ENCODE measurements at places on chromosomes 3 and 15.

- no peak for DNase-seq
Measured at GRCh38 chr3:13565581-13566452, 16.9 kb downstream of the FBLN2 start.

GRCh38 chr3:127206611-127207516 lies 13.9 kb downstream of the PRR23E start:
- DNase-seq = no peak

DNA sequence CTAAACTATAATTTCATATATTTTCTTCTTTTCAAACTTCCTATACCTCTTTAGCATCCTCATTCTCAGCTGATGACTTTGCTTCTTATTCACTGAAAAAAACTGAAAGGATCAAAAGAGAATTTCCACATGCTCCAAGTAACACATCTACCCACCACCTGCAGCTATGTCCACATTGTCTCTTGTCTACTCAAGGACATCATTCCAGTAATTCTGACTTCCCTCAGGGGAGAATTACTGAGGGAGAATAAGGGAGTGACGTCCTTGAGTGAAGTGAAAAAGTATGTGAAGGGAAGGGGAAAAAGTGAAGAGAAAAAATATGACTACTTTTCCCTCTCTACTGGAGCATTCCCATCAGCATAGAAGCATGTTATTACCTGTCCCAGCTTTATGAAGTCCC lies 32.6 kb downstream of the ETFA start:
- no peak for DNase-seq

DNA sequence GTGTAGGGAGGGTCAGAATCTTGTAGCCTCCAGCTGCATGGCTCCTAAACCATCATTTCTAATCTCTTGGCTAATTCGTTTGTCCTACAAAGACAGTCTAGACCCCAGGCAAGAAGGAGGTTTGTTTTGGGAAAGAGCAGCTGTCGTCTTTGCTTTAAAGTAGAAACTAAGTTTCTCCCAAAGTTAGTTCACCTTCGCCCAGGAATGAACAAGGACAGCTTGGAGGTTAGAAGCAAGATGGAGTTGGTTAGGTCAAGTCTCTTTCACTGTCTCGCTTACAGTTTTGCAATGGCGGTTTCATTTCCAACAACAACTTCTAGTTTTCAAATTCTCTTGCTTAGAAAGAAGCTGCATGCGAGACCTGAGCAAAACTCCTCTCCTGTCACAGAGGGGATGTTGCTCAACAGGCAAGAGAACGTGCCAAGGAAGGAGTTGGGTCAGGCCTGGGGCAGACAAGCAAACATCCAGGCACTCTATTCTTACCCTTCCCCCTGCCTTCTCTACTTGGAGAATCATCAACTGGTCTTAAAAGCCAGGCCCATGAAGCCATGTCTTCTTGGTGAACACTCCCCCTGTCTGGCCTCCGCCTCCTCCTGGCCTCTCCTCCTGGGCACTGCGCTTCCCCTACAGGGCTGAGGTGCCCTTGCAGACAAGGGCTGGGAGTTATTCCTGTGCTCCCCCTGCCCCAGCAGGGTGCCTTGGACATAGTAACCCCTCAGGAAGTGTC lies 57.6 kb downstream of the TMEM44 start:
- DNase-seq = no peak

- no peak for DNase-seq
Measured at GRCh38 chr3:30293621-30294240, 312.7 kb upstream of the TGFBR2 start.

GRCh38 chr3:8891774-8892173 lies 71.5 kb downstream of the RAD18 start:
- no peak for DNase-seq

DNA sequence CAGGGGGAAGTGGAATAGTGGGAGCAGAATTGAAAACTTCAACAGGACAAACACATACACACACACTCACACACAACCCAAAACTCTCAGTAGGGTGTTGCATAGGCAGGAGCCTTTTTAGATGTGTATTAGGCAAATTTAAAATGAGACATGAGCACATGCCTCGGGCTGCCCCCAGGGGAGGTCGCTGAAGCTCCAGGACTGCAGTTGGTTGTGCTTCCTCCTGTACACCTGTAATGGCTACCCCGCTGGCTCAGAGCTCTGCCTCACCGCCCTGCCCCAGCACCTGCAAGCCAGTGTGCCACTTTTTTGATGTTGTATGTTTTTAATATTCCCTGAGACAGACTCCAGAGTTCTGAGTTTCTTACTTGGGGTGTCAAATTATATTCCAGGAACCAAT lies 303.4 kb upstream of the NR2E3 start:
- DNase-seq = no peak

GRCh38 chr3:130517602-130518001 lies 625 bp downstream of the COL6A6 start:
- DNase-seq = no peak

DNA sequence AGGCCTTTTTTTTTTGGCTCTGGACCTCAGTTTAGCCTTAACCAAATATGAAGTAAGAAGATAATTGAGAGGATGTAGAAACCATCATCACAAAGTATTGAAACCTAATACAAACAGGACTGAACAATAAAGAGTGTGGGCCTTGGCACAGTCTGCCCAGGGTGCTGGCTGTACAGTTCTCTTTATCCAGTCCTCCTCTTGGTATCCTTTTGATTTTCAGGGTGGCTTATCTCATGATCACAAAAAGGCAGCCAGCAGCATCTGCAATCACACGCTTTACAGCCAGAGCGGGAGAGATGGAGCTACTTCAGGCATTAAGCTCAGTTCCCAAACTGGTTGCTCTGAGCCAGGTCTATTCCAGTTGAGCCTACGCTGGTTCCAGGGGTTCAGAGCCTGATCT lies 239.7 kb downstream of the RPLP1 start:
- DNase-seq = no peak

DNA sequence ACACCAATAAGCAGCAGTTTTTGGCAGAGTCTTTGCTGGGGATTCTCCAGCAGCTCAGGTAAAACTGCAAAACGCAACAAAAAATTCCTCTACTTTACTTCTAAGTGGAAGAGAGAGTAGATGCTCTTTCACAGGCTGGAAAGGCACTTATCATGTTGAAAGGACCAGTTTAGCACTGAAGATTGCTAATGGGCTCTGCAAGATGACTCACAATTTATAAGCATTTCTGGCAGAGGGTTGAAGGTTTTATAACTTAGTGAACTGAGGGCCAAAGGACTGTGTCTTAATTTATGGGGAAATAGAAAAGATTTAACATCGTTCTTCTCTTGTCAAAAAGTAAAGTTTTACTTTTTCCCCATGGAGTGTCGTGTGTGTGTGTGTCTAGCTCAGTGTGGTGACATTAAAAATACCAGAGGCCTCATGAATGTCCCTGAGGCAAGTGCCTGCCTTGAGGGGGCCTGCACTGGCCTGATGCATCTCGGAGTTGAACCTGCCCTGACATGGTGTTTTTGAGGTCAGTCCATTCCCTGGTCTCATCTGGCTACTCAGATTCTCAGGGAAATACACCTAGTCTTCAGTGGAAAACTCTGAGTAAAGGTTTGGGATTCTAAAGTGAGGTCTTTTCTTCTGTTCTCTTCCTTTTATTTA lies 1092.0 kb downstream of the NAALADL2 start:
- no peak for DNase-seq

GRCh38 chr15:29465196-29465595 lies 195.6 kb upstream of the NSMCE3 start:
- DNase-seq = no peak
